NCI-H2107 (cell line): ENCODE measurements at places on chromosomes 12 and 14.

- DNase-seq = no peak
These were observed 36.4 kb upstream of the VASH1 start for GRCh38 chr14:76724651-76725550.

- no peak for DNase-seq
These were observed 44.3 kb upstream of the STK38L start for GRCh38 chr12:27199638-27200300.

DNA sequence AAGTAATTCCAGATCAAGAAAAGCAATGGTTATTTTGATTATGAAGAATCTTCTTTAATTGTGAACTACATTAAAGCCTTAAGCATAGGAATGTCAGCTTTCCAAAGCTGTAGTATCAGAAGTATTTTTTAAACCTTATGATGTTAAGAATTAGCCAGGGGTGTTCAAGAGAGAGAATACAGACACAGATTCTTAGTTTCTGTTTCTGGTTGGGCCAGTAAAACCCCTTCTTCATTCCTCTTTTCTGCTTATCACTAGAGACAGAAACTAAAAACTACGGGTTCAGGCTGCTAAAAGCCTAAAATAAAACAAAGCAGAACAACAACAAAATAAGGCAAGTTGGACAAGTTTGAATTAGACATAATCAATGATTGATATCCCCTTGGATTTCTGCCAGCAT is 38.2 kb downstream of the IFT43 start:
- DNase-seq = no peak

DNA sequence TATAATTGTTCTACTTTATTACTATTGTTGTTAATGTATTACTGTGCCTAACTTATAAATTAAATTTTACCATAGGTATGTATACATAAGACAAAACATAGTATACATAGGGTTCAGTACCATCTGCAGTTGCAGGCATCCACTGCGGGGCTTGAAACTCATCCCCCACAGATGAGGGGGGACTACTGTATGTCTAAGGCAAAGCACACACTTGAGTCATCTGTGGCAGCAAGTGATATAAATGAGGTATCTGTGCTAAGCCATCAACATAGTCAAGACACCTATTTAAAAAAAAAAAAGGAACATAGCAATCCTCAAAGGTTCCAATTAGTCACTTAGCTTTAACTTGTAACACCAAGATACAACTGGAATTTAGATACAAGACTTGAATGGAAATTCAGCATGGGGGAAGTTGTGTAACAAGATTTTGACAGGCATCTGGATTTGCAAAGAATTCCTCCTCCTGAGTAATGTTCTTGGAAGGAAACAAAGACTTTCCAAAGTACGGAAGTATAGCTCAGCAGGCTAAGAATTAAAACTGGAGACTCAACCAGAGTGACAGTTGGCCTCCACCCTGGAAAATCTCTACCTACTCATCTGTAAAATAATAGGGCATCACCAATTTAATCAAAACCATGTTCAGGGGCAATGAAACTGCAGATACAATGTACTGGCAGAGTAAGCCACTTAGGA is 14.9 kb downstream of the DCAF5 start:
- DNase-seq = no peak

DNA sequence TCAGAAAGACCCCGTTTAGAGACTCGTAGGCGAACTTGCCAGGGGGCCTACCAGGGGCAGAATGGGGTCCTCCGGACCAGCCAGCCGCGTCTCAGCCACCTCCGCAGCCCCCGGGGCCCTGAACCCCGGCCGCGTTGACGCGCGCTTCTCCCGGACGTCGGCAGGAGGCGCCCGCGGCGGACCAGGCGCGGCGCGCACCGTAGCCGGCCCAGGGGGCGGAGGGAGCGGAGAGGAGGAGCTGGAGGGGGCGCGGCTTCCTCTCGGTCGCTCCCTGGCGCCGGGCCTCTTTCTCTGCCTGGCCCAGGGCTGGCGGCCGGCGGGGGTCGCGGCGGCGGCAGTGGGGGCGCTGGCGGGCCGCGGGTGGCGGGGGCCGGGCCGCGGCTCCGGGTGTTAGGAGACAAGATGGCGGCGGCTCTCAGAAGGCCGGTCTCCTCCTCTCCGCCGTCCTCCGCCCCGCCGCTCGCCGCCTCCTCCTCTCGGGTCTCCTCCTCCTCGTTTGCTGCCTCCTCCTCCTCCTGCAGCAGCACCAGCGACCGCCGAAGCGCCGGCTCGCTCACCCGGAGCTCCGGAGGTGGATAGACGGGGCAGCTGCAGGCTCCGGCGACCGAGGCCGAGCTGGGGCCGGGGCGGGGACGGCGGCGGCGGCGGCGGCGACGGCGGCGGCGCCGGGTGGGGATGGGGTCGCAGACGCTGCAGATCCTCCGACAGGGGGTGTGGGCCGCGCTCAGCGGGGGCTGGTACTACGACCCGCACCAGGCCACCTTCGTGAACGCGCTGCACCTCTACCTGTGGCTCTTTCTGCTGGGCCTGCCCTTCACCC is at the start of gene PCNX1:
Gene PCNX1 (plus strand): TSS at position 284 of the 820 bp plus-strand sequence. CDS start 392 bp downstream, at position 676.
- peak; percentile 94 for DNase-seq

DNA sequence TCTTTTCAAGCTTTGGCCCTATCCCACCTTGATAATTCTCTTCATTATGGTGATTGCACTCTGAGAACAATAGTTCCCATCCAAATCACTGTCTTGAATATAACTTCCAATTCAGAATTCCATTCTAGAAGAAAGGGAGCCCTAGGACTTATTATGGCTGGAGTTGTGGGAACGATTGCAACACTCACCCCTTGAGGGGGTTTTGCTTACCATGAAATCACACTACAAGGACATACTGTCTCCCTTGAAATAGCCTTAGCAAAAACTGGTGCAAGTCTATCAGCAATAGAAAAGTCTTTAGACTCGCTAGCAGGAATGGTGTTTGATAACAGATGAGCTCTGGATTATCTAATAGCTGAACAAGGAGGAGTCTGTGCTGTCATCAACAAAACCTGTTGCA is 31.4 kb upstream of the OXA1L start:
- no peak for DNase-seq

GRCh38 chr14:67240168-67240932 is 885 bp upstream of the PALS1 start:
- DNase-seq = peak; percentile 14

DNA sequence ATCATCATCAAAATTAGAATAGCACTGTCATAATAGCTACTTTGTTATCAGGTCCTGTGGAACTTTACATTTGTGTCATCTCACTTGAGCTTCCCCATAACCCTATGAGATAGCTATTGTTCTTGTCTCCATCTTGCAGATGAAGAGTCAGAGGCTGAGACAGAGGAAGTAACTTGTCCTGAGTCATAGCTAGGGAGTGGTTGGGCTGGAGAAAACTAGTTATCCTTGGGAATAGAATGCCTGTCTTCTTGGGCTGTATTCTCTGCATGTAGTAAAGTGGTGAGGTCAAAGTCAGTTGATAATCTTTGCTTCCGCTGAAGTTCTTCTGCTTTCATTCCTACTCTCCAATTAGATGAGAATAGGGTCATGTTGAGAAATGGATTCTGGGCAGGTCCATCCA is 117.0 kb downstream of the SMOC1 start:
- DNase-seq = no peak

DNA sequence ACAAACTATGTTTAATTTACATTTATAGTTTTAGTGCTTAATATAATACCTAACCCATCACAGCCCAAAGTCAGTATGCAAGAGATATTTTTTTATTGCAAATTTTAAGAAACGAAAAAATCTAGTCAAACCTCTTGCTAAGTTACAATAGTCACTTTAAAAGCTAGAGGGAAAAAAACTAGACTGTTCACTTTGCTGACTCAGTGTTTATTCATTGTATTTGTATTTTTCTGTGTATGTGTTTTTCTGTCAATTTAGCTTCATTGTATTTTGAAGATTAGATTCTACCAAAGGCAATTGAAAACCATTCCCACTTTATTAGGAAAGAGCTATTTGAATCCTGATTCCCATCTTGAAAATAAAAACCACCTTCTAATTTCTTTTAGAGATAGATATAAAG is 891.5 kb downstream of the SLC16A7 start:
- no peak for DNase-seq

- no peak for DNase-seq
These were observed 35.3 kb upstream of the ANKRD9 start for GRCh38 chr14:102544747-102545460.

DNA sequence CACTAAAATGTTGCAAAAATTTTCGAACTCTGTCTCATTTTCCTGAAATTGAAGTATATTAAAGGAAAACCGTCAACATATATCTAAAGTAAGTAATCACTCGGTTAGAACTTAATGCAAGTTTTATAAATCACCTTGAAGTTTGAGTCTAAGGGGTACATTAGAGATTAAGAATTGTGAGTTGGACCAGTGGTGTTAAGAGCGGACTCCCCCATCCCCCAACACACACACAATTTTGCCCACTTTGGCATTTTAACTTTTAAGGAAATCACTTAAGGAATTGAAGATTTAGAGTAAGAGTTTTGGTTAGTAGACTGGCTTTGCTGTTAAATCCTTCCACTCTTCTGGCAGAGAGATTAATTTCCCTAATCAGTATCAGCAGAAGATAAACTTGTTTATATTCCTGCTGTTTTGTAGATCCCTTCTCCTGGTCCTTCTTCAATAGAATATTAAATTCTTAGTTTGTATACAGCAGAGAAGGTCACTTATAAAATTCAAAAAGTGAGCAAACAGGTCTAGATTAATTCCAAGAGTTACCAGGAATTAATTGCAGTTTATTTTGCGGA is 1.5 kb downstream of the HIF1A start:
- DNase-seq = no peak

- no peak for DNase-seq
These were observed 335.8 kb downstream of the FLRT2 start for GRCh38 chr14:85865701-85866100.

- no peak for DNase-seq
These were observed 121.3 kb downstream of the BBS10 start for GRCh38 chr12:76226956-76227355.

GRCh38 chr12:30622509-30622908 is 73.2 kb downstream of the IPO8 start:
- DNase-seq = no peak

DNA sequence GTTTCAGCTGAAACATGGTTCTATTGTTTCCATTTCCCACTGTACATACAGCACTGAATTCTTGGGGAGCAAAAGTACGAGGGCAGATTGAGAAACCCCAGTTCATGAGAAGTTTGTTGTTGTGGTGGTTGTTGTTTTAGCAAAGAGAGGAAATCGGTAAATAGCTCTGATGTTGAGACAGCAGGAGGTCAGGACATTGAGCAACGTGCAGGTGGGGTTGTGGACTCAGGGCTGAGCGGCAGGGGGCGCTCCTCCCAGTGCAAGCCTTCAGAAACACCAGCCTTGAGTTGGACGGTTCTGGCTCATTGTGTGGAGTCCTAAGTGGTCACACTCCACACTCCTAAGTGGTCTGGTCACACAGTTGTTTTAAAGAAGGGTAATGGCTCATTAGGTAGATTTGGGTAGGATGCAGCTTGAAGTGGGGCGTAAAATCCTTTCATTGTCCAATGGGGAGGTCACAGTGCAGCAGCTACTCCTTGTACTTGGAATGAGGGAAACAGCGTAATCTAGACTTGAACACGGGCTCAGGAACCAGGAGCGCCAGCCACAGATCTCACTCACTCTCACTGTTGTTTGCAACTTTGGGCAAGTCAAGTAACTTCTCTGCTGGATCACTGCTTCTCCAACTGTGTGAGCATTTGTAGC is 14.5 kb upstream of the PWP1 start:
- no peak for DNase-seq

- no peak for DNase-seq
These were observed 69.0 kb upstream of the DDX11 start for GRCh38 chr12:31004666-31005065.

GRCh38 chr14:54985156-54985555 is 41.7 kb downstream of the WDHD1 start:
- DNase-seq = no peak

DNA sequence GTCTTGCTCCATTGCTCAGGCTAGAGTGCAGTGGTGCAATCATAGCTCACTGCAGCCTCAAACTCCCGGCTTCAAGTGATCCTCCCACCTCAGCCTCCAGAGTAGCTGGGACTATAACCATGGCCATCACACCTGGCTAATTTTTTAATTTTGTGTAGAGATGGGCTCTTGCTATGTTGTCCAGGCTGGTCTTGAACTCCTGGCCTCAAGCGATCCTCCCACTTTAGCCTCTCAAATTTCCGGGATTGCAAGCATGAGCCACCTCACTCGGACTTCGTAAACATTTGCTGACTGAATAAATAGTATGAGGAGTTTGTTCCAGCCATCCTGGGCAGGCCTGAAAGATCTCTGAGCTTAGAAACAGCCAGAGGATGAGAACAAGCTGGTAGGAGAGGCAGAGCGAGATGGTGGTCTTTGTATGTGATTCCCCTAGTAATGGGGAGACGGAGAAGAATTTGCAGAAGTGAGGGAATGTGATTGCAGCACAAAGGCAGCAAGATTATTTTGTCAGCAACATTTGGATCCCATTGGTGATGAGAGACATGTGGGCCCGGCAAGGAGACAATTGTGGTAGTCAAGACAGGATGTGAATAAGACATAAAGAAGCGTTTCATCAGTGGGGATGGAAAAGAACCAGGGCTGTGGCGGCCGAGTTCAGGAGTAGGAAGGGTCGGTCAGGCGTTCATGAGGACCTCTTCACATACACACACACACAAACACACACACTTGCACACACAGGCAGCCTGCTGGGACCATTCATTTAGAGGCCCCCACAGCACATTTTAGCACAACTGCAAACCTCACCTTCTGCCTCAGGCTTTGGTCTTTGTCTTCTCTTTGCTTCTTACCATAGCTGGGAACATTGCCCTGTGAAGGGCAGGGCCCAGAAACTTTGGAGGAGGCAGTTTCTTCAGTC is 155.5 kb downstream of the ZFP36L1 start:
- DNase-seq = no peak
